ENCODE measurements at places on chromosomes 16 and 17. TPM values are rescaled to one million over a fixed set of nuclear protein-coding genes. Genes with fewer than 3 reads are reported as not detected.

GRCh38 chr16:56801762-56802161 is 63.2 kb upstream of the SLC12A3 start:
- no peak for DNase-seq

DNA sequence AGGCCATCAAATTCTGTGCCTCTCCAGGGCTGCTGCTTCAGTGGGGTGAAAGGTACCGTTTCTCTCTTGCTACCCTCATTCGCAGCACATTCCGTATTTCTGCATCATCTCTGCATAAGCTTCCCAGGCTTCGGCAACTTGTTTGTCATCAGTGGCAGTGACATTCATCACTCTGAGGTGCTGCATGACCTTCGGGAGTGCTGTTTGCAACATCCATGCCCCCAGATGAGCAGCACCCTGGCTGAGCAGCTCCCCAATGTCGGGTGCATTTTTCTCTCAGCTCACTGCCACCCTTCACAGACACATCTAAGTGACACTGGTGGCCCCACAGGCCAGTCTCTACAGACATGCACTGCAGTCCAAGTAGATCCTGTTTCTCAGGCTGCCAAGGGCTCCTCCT is 3.8 kb downstream of the CREBBP start:
- DNase-seq, result no peak

Gene ALOX12B
- total RNA-seq, result 1.4 TPM

- no peak for DNase-seq
Measured at GRCh38 chr17:57323391-57323790, 67.1 kb downstream of the MSI2 start.

GRCh38 chr17:81817758-81818147 is 13.8 kb downstream of the GCGR start:
- DNase-seq, result no peak

Gene TAC4
- not detected for total RNA-seq

DNA sequence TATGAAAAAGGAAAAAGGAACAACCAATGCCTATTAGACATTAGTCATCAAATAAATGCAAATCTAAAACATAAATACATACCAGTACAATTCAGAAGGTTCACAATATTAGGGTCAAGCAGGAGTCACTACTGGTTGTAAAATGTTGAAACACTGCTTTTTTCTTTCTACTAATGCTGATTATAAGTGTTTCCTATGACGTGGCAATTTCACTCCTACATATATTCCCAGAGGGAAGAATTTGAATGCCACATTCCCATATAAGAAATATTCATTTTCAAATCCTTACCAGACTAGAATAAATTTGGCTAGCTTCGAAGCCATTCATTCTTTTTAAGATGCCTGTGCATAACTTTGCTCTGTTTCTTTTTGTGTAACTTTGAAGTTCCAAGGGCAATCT is 2.6 kb upstream of the KRTAP9-2 start:
- DNase-seq, result no peak

Gene UTP18
- total RNA-seq, result 51.0 TPM

DNA sequence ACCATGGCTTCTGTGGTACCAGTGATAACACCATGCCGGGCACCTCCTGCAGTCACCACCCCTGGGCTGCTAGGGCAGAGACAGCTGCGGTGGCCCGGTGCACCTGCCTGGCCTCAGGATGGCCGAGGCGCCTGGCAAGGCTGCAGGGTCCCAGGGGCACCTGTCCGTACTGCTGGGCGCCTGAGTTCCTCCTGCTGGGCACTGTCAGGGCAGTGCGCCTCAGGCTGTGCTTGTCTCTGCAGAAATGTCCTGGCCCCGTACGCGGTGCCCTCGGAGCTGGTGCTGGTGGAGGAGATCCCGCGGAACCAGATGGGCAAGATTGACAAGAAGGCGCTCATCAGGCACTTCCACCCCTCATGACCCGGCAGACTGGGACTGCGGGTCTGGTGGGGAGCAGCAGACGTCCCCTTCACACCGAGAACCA is 17.7 kb upstream of the CDH15 start:
- DNase-seq, result no peak

DNA sequence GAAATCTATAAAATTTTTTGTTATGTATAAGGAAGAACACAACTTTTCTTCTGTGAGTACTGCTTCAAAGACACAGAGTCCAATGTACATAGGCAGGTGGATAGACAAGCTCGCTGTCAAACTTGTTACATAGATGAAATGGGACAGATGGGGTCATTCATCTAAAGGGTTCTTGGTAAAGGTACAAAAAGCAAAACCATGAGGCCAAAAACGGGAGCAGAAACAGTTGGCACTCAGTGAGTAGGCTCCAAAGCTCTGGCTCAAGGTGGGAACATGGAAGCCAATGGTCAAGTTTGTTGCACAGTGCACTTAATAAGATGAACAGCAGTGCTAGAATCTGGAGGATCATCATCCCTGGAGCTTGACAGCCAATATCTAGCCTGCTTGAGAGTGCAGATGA is 979.0 kb upstream of the EEF2KMT start:
- DNase-seq, result no peak

Gene RCVRN
- total RNA-seq, result 0.16 TPM

DNA sequence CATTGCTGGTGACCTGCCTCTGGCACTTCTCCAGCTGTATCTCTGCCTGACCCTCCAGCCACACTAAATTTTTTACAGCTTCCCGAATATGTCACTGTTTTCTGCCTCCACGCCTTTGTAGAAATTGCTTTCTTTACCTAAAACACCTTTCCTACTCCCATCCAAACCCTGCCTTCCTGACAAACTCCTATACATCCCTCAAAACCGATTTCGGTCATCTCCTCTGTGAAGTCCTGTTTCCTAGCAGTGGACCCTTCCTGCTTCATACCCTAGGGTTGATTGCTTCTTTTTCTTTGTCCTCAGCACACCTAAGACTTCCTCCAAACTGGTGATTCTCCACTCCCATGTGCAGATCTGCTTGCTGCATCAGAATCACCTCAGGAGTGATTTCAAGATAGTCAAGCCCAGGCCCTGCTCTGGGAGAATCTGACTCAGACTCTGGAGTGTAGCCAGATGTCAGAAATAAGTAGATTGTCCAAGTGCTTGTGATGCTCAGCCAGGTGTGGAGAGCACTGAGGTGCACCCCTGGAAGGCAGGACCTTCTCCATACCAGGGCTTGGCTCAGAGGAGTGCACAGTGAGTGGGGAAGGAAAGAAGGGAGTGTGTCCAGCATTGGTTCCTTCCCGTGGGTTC is 184.2 kb downstream of the COPRS start:
- DNase-seq, result no peak

Gene ORC6
- total RNA-seq, result 5.0 TPM

DNA sequence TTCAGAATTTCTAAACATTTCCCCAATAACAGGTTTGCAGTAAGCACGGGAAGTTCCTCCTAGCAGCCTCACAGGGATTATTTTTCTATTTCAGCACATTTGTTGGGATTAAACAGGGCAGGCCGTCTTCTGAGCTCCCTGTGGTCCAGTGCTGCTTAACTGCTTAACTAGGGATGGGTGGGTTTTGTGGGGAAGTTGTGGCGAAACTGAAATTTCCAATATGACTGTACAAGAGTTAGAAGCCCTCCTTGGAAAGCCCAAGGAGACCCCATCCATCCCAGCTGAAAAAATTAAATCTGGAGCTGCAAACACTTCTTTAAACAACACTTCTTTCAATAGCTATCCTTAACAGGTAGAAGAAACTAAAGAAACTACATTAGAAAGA is 22.2 kb downstream of the FAM117A start:
- DNase-seq, result no peak

GRCh38 chr17:59641799-59642484 is 22.2 kb downstream of the CLTC start:
- DNase-seq, result no peak

GRCh38 chr16:20061132-20061531 is 12.6 kb downstream of the GPR139 start:
- DNase-seq, result no peak

- no peak for DNase-seq
Measured at GRCh38 chr16:1984347-1985225, 593 bp downstream of the GFER start.

DNA sequence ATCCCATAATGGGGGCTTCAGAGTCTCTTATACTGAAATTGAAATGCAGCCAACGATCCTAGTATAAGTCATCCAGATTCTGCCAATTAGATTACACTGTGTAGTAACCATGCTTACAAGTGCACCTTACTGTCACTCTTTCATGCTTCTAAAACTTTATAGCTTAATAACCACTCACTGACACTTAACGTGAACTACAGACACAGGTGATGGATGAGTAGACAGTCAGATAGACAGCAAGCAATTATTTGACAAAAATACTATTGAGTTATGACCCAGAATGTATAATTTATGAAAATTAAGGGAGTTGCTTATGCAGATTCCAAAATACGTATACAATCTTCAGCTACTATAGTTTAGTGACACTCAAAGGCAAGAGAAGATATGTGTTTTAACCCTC is 6.3 kb downstream of the CDH8 start:
- no peak for DNase-seq

Gene PLD6
- total RNA-seq, result 9.2 TPM

DNA sequence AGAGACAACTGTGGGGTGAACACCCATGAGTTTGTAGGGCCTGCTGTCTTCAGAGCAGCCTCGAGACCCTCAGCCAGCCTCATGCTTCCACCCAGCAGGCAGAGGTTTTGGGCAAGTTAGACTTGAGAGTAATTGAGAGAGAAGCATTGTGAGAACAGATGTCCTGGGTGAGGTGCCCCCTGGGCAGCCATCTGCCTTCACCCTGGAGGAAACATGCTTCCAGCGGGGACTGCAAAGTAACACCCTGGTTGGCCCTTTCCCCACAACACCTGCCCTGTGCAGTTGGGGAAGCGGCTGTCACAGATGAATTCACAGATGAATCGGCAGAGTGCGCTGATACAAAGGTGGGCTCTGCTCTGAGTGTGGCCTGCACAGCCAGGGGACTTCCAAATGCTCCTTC is 23.4 kb downstream of the ATPAF2 start:
- no peak for DNase-seq

Gene RPL26
- total RNA-seq, result 3,834 TPM

Gene GHDC
- total RNA-seq, result 5.5 TPM

Gene CALB2
- 9.2 TPM for total RNA-seq

DNA sequence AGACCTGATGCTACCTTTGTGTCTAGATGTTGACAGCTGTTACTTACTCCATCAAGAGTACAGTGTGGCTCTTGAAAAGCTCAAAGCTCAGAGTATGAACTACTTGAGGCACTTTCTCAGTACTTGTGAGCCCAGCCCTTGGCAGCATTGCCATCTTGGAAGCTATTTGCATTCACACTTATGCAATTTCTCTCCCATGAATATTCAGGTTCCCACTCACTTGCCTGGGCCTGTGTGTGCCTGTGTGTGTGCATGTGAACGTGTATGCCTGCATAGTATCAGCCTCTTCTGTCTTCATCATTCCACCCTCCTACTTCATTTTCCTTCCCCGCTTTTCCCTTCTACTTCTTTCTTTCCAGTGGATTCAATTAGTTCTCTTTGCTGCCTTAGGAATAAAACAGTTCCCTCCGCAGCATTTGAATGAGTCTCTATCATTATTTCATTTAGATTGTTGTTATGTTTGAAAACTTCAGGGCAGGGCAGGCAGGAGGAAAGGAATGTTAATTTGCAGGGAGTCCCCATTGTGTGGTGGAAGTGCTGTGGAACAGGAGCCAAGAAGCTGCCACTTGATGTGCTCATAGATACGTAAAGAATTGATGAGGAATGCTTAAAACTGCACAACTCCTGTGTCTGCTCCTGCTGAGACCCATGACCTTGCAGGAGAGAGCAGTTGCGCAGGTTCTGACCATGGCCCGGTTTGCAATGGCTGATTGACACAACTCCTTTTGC is 58.9 kb downstream of the HS3ST4 start:
- DNase-seq, result peak; percentile 38

DNA sequence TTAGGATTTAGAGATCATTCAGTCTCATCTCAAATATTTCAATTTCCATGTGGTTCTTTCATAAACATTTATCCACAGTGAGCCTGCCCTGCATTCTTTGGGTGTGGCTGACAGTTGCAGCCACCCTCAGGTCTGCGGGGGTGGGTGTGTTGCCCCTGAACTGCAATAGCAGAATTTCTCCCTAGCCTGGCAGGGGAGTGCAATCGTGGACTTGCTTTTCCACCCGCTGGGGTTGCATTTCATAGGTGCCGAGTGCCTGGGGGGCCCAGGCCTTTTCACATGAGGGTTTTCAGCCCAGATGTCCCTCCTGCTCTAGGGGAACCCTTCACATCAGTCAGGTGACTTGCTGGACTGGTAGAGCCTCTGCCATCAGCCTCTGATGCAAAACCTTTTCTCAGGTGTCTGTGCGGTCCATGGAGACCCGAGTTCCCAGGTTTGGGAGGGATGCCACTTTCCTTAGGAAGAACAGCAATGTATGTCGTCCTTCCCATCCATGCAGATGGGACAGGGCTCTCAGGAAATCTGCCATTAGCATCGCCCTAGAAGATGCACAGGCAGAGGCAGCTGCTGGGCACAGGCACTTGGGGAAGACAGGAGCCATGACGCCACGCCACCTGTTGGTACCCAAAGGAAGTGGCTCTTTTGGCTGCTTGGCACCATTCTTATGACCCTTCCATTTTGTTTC is 2.4 kb upstream of the USP36 start:
- DNase-seq, result no peak

Gene WSCD1
- total RNA-seq, result 35.7 TPM

Gene VTN
- total RNA-seq, result 0.31 TPM

DNA sequence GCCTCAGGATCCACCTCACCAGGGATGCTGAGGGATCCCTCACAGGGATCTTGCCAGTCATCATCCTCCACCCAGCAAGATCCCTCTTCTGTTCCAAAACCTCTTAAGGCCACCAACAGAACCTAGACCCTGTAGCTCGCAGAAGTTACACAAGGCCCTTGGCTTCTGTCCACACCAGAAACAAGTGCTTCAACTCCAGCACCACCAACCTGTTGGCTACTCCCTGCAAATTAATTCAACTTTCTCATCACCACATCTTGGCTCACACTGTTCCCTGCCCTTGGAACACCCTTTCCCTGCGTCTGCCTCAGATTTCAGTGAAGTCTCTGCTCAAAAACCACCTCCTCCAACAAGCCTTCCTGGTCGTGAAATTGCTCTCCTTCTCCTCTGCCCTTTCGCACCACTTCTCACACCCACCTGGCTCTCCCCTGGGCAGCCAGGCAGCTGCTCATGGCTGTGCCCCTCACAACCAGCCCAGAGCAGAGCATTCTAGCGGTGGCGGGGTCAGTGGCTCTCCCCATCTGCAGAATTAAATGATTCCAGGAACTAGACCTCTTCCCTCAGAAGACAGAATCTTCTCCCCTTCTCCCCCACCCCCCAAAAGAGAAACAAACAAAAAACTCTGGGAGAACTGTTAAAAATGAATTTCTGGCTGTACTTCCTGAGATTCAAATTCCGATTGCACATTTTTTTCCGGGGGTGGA is 1.8 kb downstream of the PLLP start:
- DNase-seq, result no peak
